ENCODE measurements at places on chromosomes 12 and 14.

DNA sequence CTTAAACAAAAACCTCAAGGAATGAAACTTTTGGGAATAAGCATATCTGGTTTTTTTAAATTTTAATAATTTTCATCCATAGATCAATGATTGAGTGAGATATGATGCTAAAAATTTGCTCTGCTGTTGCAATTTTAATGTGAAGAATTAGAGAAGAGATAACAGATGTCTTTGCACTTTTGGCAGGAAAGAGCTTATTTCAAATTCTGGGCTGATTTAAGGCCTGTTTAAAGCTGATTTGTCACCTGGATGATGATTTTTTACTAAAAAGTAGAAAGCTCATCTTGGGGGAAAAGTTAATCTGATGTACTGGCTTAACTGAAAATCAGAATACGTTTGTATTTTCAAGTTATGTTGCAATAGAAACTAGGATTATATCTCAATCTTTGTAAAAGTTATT, 268.9 kb upstream of the NOVA1 start:
- no peak for DNase-seq

DNA sequence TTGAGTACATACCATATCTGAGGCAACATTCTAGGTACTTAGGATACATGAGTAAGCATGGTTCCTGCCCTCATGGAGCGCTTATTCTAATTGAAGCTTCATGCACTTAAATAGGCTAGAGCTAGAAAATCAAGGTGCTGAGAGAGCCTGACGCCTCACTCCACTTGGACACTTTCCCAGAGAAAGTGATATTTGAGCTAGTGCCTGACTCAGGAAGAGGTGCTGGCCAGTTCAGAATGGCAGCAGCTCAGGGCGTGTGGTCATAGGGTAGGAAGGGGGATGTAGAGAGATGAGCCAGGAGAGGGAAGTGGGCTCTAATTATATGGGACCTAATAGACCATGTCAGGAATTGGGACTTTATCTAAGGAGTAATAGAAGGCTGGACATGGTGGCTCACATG, 33.3 kb downstream of the TULP3 start:
- DNase-seq = no peak

- DNase-seq = no peak
Observed at GRCh38 chr14:67916430-67916829, 96.9 kb downstream of the RAD51B start.

DNA sequence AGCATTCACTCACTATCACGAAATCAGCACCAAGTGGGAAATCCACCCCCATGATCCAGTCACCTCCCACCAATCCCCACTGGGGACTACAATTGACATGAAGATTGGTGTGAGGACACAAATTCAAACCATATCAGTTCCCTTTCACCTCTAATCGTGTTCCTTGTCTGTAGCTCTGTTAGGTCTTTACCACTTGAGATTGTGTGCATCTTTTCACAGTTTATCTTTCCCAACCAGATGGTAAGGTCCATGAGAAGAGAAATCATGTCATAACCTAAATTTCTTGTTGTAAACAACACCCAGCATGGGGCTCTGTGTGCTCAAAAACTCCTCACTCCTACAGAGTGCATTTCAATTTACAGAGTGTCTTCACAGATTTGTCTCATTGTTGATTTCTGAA, 27.1 kb upstream of the PCED1B start:
- DNase-seq = no peak

- peak; percentile 62 for DNase-seq
Observed at GRCh38 chr14:68628605-68629310, 164.1 kb downstream of the ZFP36L1 start.

DNA sequence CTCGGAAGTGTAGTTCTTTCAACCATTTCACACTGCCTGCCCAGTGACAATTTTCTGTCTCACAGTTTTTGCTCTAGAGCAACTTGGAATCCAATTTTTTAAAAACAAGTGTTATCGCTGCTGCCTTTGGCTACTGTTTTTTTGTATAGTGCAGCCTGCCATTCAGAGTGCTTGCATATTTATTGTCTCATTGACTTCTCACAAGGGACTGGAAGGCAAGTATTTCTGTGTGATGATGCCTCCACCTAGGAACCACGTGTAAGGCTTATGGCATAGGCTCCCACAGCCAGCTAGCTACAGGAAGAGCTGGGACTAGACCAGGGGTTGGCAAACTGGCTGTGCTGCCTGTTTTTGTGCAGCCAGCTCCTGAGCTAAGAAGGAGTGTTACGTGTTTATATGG, 903 bp downstream of the PARPBP start:
- peak; percentile 8 for DNase-seq

DNA sequence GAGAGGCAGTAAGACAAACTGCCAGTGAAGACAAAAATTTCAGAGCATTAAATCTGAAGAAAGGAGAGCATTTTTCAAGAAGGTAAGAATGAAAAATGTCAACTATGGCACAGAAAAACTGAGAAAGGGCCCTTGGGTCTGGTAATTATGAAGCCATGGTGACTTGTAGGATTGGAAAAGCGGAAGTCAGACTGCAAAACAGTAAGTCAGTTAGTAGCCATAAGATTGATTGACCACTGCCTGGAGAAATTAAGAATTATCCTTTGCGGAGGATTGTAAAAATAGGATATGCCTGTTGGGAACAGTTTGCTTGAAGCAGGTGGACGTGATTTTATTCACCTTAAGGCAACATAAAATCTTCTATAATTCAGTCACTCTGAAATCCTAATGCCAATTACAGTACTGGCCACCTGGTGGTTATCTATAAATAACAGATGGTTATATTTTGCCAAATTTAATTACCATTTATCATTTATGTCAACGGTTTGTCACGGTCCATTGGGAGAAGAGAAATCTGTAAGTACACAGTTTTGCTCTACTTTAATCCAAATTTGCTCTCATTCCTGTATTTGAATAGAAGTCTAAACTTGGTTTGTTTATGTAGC, 127.1 kb upstream of the CNTN1 start:
- no peak for DNase-seq

DNA sequence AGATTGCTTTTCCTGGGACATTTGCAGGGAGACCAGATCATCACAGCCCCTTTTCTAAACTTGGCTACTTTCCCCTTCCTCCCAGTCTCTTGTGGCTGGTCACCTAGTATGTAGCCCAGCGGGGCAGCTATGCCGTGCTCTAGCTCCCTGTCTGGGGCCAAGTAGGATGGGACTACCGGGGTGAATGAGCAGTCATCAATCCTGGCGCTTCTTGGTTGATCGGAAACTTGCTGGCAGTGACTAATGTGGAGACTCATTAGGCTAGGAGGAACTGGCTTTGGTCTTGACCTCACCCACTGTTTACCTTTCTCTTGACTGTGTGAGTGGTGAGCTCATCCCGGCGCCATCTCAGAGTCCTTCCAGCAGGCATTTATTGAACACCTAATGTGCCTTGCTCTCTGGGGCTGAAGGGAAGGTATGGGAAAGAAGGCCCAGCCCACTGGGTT, 15.9 kb downstream of the PLEKHG3 start:
- peak; percentile 65 for DNase-seq

- DNase-seq = no peak
Observed at GRCh38 chr14:105568859-105569766, 42.7 kb downstream of the TMEM121 start.

DNA sequence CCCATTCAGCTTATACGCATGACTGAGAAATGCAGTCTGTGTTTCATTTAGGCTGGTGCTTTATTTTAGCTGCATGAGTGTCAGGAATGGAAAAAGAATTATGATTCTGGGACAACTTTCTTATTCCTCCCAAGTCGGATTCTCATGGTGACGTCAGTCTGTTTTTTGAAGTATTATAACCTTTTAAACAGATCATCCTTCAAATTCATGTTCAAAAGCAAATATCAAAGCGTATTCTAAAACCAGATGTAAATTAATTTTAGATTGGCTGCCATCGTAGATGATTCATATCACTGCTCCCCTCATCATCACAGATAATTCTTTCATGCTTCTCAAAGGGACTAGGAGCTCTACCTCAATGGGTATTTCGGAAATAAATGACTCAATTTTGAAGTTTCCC, 15.0 kb downstream of the FNTB start:
- no peak for DNase-seq

GRCh38 chr12:128286970-128287369, 20.0 kb downstream of the TMEM132C start:
- DNase-seq = no peak

- DNase-seq = no peak
Observed at GRCh38 chr14:94960285-94961001, 190.5 kb upstream of the GSC start.

DNA sequence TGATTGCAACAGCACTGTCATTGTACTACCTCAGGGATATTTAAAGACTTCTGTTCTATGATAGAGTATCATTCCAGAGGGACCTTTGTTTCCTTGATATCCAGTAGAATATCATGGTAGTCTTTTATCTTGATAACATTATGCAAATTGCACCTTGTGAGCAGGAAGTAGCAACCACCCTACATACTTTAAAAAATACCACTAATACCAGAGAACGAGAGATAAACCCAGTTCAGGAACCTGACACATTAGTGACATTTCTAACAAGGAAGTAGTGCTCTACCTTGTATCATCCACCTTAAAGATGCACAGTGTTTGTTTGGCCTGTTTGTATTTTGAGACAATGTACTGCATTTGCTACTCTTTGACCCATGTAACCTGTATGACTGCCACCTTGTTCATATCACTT, 8.8 kb upstream of the MAP4K5 start:
- DNase-seq = no peak

DNA sequence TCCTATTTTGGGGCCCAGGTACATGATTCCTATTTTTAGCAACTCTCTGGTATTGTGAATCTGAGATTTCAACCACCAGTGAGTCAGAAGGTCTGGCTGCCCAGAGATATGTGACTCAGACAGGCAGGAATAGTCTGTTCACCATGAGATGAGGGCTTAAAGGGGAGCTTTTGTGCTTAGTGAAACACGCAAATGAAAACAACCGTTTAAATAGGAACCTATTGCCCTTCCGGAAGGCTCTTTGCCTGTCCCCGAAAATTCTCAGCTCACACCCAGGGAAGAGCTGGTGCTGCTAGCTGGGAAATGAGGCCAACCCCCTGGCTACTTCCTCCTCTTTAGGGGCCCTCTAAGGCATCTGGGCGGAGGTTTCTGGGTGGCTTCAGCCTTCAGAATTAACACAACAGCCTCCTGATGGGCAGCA, 283.6 kb downstream of the CACNA1C start:
- DNase-seq = no peak

DNA sequence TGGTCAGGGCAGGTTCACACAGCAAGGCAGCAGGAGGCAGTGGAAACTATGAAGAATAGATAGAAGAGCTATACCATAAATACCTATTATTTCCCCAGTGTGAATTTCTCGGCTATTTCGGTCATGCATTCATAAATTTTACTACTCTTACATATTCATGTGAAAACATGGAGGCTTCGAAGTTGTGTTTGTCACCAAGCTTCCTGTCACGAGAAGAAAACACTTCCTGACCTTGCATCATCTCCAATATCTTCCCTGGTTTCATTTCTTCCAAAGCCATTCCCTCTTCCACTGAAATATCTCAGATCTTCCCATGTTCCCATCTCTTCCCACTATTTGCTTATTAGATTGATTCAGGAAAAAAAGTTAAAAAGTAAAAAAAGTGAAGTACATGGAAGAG, 80.4 kb downstream of the CPNE8 start:
- no peak for DNase-seq

- DNase-seq = no peak
Observed at GRCh38 chr12:123731596-123731995, 19.4 kb downstream of the ATP6V0A2 start.

DNA sequence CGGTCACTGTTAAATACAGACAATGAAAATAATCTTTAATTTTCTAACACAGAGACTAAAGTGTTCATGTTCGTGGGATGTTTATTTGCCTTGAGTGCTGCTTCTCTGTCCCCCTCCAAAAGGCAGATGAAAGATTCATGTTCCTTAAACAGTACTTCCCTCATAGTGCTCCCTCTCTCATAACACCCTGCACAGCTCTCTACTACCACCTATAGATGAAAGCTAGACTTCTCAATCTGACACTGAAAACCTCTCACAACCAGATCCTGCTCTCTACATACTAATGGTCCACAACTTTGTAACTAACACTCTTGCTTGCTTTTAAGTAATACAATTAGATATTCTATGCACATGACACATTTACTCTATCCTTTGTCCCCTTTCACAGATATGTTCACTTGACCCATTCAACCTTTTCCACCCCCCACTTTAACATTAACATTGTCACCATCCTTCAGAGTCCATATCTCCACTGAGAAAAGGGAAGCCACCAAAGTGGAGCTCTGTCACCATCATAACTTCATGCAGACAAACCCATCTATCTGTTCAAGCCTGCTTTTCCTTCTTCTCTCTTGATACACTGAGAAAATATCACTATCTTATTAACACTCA, 266.4 kb upstream of the USP15 start:
- DNase-seq = no peak

GRCh38 chr14:74401504-74402241, 24.3 kb downstream of the SYNDIG1L start:
- DNase-seq = no peak

GRCh38 chr12:4407136-4407535, 27.6 kb upstream of the FGF23 start:
- DNase-seq = no peak

DNA sequence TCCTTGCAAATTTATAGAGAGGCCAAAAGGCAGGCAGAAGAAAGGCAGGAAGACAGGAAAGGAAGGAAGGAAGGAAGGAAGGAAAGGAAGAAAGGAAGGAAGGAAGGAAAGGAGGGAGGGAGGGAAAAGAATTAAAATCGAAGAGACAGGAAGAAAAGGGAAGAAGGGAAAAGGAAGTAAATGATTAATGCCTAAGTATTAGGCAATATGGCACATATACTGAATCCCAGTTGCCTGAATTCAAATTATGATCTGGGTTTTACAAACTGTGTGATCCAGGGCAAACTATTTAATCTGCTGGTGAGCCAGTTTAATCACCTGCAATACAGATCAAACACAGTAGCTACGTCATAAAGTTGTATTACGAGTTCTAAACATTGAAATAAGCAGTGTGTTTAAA, 983.6 kb downstream of the FLRT2 start:
- no peak for DNase-seq

GRCh38 chr14:100117633-100118395, 41.6 kb downstream of the DEGS2 start:
- DNase-seq = no peak

DNA sequence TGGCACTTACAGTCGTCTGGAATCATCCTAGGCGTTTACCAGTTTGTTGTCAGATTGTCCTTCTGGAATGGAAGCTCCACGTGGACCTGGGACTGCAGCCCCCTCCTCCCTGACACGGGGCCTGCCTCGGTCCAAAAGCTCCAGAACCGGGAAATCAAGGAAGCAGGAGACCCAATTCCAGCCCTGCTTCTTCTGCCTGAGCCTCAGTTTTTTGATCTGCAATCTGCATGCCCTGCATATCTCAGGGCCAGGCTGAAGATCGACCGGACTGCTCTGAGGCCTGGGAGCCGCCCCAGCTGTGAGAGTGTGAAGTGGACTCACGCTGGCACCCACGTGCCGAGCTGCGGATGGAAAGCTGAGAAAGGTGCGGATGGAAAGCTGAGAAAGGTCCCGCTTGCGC, 98.6 kb downstream of the SETD3 start:
- DNase-seq = no peak

Measured in HuH-7.5 (cell line).